ENCODE measurements at places on chromosomes 6 and 20.

GRCh38 chr6:161048641-161049040, 57.1 kb downstream of the MAP3K4 start:
- DNase-seq: no peak

DNA sequence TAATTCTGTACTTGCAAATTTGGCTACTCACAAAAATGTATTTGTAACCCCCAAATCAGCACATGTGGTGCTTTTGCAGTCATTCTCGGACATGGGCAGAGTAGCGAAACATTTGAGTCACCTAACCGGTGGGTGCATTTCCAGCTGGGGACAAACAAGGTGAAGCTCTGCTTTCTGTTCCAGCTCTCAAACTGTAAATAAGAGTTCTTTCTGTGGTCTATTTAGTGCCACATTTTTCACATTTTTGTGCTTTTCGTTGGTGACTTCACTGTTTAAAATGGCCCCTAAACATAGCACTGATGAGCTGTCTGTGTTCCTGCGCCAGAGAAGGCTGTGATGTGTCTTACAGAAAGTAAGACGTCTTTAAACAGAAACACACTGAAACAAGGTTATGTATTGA, 244.5 kb downstream of the CDC5L start:
- DNase-seq: no peak

- DNase-seq: no peak
Measured at GRCh38 chr6:126721581-126722160, 381.8 kb downstream of the CENPW start.

DNA sequence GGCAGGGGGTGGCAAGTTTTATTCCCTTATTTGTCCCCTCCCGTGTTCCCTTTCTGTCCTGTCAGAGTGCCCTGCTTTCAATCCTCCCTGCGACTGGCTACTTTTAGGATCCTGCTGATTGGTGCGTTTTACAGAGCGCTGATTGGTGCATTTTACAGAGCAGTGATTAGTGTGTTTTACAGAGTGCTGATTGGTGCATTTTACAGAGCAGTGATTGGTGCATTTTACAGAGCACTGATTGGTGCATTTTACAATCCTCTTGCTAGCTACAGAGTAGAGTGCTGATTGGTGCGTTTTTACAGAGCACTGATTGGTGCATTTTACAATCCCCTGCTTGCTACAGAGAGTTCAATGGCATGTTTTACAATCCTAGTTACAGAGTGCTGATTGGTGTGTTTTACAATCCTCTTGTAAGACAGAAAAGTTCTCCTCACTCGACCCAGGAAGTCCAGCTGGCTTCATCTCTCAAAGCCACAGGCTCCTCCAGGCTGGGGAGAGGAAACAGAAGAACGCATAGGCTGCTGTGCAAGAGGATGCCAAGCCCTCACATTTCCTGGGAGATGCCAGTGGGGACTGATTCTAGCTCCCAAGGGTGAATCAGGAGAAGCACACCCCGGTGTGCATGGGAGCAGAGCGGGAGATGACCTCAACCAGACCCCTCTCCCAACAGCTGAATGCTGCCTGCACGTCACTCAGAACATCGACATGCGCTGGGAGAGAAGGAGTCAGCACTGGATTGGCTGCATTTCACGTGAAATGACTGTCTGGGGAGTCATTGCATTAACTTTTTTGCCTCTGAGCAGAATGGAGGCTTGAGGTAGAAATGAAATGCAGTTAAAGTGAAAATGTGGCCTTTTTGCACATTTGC, 48.3 kb upstream of the SLC22A23 start:
- DNase-seq: no peak

GRCh38 chr6:99364026-99364425, 14.6 kb upstream of the FAXC start:
- DNase-seq: no peak

Data from stimulated activated CD8-positive, alpha-beta memory T cell treated with anti-CD3 and anti-CD28 coated beads, Interleukin-15, amount 100 ng/mL, for 24 hours (primary cell).